ENCODE measurements at places on chromosomes 3 and 15. TPM values are rescaled to one million over a fixed set of nuclear protein-coding genes. Genes with fewer than 3 reads are reported as not detected.

DNA sequence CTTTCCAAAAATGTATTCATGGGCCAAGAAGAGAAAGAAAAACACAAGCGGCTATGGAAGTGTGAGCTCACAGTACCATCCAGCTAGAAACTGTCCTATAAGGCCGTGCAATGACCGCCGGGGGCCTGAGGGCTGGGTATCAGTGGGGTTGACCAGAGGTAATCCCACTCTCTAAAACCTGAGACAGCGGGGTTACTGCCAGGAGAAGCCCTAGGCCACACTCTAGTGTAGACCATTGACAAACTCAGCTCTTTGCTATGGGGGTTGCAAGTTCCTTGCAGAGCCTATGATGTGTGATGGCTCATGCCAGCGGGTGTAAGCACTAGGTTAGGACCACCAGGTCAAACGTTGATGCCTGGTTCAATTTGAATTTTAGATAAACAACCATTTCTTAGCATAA lies 25.9 kb upstream of the SLCO2A1 start:
- DNase-seq = no peak

DNA sequence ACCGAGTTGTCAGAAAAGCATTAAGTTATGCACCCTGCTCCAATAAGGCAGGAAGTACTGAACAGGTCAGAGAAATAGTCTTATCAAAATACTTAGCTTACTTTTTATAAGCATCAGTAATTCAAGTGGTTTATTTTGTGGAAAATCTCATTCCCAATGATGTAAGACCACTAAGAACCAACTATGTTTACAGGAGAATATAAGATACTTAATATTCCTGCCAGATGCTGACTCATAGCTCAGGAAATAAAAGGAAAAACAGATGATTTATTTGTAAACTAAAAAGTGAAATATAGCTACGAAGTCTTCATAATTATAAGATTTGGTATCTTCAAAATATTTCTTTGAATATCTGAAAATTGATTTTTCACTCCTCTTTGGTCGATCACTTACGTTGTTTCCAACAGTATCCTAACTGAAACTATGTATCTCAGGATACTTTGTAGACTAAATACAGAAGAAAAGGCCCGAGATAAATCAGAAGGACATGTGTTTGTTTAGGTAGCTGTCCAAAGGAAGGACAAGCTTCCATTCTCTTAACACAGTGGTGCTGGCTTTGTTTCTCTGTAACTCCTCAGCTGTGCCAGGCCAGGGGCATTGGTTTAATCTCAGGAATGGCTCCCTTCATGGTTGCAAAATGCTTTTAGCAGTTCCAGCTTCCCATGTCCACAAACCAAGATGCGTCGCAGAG lies 295.8 kb downstream of the GBE1 start:
- no peak for DNase-seq

DNA sequence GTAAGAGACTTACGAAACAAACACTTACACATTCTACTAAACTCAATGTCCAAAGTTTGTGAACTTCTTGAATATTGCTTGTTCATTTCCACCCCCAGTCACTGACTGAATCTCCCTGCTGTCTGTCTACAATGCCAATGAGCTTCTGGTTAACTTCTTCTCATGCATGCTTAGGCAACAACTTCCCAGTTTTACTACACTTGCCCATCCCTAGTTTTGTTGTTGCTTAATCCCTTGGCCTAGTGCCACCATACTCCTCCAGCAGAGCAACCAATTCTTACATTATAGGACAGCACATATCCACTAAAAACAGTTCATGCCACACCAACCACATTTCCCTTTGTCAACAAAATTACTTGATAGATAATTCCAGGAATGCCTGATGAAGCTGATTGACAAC lies 40.9 kb upstream of the CCR2 start:
- DNase-seq = no peak

- no peak for DNase-seq
Observed at GRCh38 chr15:57849317-57849716, 142.8 kb downstream of the POLR2M start.

GRCh38 chr3:106088304-106088703 lies 219.5 kb upstream of the CBLB start:
- DNase-seq = no peak

Gene FAM81A
- total RNA-seq = 2.4 TPM

GRCh38 chr3:65778968-65779367 lies 259.8 kb downstream of the MAGI1 start:
- no peak for DNase-seq

Gene TRIM42
- not detected for total RNA-seq

Gene RTP1
- total RNA-seq = 5.6 TPM

Gene CAPN3
- 0.70 TPM for total RNA-seq

DNA sequence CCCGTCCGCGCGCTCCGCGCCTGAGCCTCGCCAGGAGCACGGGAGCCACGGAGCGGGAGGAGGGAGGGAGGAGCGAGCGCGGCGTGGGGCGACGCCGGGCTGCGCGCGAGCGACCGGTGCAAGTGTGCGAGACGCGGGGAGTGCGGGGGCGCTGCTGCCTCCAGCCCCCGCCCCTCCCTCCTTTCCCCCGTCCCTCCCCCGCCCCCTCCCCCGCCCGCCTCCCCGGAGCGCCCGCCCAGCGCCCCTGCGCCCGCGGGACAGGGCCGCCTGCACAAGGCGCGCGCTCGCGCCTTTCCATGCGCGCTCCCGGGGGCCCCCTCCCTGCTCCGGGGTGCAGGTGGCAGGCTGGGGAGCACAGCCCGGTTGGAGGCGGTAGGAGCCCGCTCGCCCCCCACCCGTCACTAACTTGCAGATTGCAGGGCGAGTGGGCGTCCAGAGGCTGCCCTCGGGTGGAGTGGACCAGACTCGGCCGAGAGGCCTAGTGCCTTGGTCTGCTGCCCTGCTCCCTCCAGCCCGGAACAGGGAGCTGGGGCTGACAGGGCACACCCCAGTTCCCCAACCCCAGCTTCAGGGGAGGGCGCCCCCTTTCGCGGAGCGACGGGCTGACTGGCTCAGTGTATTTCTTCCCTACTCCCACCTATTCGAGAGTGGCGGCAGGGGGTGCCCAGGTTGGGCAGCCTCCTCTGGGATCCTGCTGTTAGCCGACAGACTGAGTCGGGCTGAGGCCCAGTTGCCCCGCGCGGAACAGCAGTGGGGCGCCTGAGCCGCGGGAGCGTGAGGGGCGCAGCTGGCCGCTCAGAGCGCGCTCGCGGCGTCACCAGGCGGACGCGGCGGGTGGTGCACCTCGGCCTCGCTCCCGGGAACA lies at the start of gene WNT7A:
Gene WNT7A, minus strand, starts transcription at position 126 of the 865 bp plus-strand sequence. CDS start 255 bp downstream, outside the sequence.
- peak; percentile 68 for DNase-seq

Gene FANCD2OS
- not detected for total RNA-seq

DNA sequence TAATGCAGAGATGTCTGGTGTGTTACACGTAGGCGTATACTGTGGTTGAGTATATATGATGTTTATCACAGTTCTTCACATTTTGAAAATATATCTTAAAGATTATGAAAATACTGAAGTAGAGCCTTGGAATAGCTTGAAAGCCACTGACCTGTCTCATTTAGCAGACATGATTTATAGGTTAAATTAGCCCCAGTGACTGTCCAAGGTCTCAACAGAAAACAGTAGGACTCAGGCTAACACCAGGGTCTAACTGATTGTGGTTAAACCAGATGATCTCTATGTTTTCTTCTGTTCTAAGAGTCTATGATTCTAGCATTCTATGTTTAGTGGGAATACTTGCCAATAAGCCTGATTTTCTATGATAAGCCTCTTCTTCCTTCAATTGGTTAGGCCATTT lies 166.4 kb upstream of the NR2E3 start:
- DNase-seq = no peak

Gene MCF2L2
- total RNA-seq = 7.3 TPM

DNA sequence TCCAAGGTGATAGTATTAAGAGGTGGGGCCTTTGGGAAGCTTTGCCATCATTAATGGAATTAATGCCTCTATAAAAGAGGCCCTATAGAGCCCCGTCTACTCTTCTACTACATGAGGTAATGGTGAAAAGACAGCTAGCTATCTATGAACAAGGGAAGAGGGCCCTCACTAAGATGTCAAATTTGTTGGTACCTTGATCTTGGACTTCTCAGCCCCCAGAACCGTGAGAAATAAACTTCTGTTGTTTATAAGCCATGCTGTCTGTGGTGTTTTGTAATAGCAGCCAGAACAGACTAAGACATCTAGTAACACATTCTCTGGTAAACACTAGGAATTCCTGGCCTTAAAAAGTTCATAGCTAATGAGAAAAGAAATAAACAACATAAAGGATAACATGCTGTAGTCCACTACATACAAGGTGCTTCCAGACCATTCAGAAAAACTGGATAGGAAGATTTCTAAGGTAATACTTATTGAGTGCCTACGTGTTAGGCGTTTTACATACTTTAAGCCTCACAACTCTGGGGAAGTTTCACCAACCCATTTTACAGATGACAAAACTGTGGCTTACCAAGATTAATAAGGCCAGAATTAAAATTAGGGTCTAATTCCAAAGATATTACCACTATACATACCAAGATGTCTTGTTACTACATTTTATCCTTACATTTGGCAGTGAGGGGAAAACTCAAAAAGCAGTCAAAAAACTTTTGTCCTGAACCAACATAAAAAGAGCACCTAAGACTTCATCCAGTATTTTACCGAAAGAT lies 3.2 kb downstream of the UBE3A start:
- no peak for DNase-seq
